ENCODE measurements at places on chromosomes 4 and X.

- DNase-seq, result no peak
Observed at GRCh38 chrX:42106556-42106955, 183.2 kb upstream of the CASK start.

DNA sequence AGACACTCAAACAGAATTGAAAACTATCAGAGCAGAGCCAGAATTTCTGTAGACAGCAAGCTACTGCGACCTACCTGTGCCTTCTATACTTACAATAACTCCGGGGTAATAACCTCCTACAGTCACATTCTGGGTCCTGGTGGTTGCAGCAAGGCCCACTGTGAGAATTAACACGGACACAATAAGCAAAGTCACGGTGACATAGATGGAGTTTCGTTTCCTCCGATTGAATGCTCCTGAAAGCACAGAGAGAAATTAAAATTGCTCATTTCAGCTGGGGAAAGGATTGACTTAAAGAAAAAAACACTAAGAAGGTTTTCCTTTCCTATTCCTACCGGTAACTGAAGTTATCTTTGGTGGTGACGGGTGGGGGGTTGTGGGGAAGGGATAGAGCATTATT lies 7.0 kb downstream of the TMEM255A start:
- no peak for DNase-seq

GRCh38 chr4:185840201-185840600 lies 28.2 kb upstream of the SORBS2 start:
- no peak for DNase-seq

- DNase-seq, result no peak
Observed at GRCh38 chr4:161206528-161207080, 957.2 kb downstream of the FSTL5 start.

- no peak for DNase-seq
Observed at GRCh38 chrX:10074241-10074941, 82.4 kb upstream of the CLCN4 start.

GRCh38 chr4:108224611-108225053 lies 55.9 kb upstream of the LEF1 start:
- no peak for DNase-seq

GRCh38 chr4:38611676-38612075 lies 52.3 kb upstream of the KLF3 start:
- DNase-seq, result no peak

Data from stimulated activated CD8-positive, alpha-beta memory T cell treated with anti-CD3 and anti-CD28 coated beads, Interleukin-2, amount 100 ng/mL, for 48 hours (primary cell).